ENCODE measurements at places on chromosomes 2 and 18. TPM values are rescaled to one million over a fixed set of nuclear protein-coding genes. Genes with fewer than 3 reads are reported as not detected.
A peak's percentile ranks its signal among the peaks of the same experiment; 100 is the strongest.

- peak; percentile 17 for DNase-seq
These were observed 61.1 kb upstream of the RPL31 start for GRCh38 chr2:100940766-100941645.

DNA sequence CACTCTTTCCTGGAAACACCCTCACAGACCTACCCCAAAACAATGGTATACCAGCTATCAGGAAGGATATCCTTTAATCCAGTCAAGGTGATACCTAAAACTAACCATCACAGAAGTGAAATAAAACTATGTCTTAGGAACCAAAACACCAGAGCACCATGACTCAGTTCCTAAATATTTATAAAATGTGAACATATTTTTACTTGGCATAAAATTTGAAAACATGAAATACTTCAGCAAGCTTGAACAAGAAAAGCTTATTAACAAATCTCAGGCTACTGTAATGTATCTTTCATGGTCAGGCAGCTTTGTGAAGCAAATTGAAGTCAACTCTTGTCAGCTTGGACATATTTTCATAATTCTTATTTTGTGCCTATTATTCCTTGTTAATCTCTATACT is 440.8 kb upstream of the CDH20 start:
- no peak for DNase-seq

ATP6V1B1 gene
- not detected for total RNA-seq

DNA sequence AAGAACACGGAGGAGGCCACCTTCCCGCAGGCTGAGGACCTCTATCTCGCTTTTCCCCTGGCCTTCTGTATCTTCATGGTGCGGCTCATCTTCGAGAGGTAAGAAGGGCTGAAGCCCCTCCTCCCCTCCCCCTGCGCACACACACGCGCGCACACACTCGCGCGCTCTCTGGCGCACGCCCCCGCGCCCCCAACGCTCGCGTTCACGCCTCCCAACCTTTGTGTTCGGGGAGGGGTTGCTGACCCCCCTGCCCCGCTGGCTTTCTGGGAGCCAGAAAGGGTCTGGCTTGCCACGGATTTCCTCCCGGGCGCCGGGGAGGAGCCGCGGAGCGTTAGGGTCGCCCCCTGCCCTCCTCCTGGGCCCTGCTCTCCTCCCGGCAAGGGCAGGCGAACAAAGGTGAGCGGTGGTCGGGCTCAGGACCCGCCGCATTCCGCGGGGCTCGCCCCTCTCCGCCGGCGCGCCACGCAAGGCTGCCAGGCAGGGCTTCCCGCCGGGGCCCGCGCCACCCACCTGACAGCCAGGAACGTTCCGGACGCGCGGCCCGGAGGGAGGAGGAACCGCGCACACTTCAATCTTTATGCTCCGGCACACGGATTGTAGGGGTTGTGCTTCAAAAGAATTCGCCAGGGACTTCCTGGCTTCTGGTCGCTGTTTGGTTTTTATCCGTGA is 583 bp downstream of the CERS6 start:
- DNase-seq: peak; percentile 33

CXCR1 gene
- total RNA-seq: not detected

DNA sequence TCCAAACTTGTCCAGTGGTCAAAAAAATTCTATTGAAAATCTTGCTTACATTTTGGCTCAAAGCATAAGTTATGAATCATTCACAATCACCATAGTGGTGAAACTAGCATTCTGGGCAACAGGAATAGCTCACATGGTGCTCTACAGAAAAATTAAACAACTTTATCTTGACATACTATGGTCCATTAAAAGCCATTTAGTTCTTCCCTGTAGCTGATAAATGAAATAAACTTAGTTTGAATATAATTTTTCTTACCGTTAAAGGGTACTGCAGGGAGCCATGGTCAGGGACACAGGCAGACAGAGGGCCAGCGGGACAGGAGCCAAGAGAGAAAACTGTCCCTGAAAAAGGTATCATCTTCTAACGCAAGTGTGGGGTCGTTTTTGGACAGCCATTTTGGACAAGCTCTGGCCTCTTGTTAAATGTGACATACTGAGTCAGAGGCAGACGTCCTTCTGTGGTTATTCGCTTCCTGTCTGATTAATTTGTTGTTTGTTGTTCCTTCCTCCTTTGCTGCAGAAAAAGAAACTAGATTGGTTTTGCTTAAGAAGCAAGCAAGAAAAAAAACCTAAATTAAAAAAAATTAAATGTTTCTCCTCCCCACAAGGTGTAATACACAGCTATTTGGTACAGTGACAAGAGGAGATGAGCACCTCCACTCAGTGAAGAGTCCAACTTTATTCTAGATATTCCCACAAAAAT is at the start of gene WIPF1:
Gene WIPF1, minus strand, starts transcription at position 460 of the 703 bp plus-strand sequence. CDS start 12,231 bp downstream, outside the sequence.
- peak; percentile 68 for DNase-seq

GRCh38 chr2:120860579-120860922 is 124.9 kb downstream of the GLI2 start:
- DNase-seq: no peak

SRD5A2 gene
- total RNA-seq: not detected

- DNase-seq: no peak
These were observed 4.2 kb downstream of the RPRM start for GRCh38 chr2:153474407-153474806.

- DNase-seq: no peak
These were observed 272.9 kb upstream of the REV1 start for GRCh38 chr2:99762714-99763113.

- DNase-seq: no peak
These were observed 72.9 kb upstream of the ZNF516 start for GRCh38 chr18:76567835-76568445.

DPYSL5 gene
- total RNA-seq: not detected

DNA sequence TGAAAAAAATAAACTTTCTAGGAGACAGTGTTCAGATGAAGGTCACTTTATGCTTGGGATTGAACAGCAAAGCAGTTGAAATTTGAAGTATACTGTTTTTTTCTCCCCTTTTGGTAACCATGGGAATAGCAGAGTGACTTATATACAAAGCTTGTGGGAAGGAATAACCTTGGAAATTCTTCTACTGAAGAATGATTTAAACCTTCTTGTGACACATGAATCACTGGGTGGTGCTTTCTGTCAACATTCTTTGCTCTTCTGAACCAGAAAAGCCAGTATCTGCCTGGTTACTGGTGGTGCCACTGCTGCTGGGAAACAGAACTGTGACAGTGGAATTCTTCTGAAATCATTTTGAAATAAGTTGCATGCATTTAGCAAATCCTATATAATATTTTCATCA is 39.4 kb upstream of the RND3 start:
- no peak for DNase-seq

DNA sequence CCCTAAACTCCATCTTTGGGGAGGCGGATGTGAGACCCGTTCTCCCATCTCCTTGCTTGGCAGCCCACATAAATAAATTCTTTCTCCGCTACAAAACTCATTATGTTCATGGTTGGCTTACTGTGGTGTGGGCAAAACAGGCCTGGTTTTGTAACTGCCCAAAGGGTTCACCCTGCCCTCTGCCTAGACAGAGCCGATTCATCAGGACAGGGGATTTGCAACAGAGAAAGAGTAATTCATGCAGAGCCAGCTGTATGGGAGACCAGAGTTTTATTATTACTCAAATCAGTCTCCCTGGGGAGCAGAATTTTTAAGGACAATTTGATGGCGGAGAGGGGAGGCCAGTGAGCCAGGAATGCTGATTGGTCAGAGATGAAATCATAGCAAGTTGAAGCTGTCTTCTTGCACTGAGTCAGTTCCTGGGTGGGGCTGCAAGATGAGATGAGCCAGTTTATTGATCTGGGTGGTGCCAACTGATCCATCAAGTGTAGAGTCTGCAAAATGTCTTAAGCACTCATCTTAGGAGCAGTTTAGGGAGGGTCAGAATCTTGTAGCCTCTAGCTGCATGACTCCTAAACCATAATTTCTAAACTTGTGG is 8.4 kb upstream of the RNF125 start:
- no peak for DNase-seq

RFX8 gene
- total RNA-seq: 0.54 TPM

DNA sequence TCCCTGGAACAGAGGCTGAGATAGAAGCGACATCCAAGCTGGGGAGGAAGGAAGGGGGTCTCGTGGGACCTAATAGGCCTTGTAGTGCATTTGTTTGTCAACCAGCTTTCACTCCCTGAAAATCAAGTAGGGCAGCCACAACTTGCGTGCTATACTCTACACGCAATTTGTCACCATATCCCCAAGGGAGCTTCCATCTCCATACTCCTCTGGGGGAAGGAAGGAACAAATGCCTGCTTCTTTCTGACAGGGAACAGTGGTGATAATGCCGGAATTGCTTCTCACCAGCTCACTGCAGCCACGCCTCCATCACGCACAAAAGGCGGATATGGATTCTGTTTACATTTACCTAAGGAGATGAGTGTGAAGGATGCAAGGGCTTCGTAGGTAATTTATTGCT is 213.4 kb downstream of the TMEM163 start:
- no peak for DNase-seq

DNA sequence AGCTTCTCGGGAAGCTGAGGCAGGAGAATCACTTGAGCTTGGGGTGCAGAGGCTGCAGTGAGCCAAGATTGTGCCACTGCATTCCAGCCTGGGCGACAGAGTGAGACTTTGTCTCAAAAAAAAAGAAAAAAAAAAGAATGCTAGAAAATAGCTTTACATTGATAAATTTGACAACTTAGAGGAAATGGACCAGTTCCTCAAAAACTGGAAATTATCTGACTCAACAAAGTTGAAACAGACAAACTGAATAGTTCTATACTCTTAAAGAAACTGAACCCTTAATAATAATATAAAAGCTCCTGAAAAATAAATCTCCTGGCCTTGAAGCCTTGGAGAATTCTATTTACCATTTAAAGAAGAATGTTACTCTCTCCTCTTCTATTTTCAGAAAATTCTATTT is 151.0 kb upstream of the BCL2L11 start:
- DNase-seq: no peak

- no peak for DNase-seq
These were observed 490.6 kb upstream of the LINC00305 start for GRCh38 chr18:64639536-64639935.

GRCh38 chr18:39494211-39494896 is 1928.8 kb upstream of the CELF4 start:
- no peak for DNase-seq

DNA sequence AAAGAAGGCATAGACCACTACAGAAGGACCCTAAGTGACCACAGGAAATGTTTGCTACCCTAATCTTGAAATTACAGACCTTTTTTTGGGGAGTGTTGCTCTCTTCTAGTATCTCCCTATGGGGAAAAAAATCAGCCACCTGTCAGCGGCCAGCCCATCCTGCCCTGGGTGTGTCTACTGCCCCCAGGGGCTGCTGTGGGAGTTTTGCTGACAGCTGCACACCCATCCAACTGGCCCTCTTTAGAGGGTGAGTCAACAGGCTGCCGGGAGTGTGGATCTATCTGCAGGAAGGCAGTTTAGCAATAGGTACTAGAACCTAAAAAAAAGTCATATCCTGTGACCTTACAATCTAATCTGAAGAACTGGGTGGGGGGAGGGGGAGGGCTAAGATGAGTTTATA is 796 bp upstream of the DYSF start:
- DNase-seq: no peak

GRCh38 chr2:73821669-73822068 is 7.1 kb upstream of the STAMBP start:
- no peak for DNase-seq

DNA sequence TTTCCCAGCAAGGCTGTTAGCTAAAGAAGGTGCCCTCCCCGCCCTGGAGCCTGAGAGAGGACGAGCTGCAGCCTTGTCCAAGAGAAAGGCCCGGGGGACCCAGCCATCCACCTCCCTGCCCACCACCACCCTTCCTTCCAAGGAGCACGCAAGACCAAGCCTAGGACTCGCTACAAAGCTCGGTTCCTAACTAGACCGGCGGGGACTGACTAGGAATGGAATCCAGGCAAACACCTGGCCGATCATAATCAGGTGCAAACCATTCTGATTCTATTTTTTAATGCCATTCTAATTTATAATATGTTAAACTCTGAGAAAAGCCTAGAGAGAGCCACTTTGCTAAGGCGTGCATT is 19.7 kb upstream of the TUBB6 start:
- DNase-seq: no peak

- DNase-seq: no peak
These were observed 8.3 kb downstream of the CTAGE1 start for GRCh38 chr18:22409445-22409844.

COMMD1 gene
- 20.8 TPM for total RNA-seq

DNA sequence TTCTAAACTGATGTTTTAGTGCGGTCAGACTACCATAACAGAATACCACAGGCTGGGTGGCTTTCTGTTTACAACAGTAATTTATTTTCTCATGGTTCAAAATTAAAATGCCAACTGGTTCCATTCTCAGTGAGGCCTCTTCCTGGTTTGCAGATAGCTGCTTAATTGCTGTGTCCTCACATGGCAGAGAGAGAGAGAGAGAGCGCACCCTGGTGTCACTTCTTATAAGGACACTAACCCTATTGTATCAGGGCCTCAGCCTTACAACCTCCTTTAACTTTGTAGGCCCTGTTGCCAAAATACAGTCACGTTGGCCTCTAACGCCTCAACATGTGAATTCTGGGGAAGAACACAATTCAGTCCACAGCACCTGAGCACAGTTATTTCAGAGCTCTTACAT is 37.5 kb upstream of the ZNF385B start:
- no peak for DNase-seq

DNA sequence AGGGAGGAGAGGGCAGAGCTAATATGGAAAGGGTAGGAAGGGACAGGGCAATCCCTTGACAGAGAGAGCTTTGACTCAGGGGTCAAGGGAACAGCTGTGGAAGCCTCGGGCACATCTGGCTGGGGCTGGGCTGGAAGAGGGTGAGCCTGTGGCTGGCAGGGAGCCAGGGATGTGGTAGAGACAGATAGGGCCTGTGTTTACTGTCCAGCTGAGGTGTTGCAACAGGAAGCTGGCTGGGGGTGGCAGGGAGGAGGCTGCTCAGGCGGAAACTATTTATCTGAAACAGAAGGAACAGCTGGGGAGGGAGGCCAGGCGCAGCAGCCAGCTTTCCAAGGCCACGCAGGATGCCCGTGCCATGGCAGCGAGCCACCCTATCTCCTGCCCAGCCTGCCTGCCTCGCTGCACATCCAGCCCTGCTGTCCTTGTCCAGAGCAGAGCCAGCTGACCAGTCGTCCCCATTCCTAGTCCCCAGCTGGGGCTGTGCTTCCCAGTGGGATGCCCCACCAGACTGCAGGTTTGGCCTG is 264.7 kb downstream of the CYP26B1 start:
- DNase-seq: no peak
